ENCODE measurements at places on chromosomes 12 and 14.

DNA sequence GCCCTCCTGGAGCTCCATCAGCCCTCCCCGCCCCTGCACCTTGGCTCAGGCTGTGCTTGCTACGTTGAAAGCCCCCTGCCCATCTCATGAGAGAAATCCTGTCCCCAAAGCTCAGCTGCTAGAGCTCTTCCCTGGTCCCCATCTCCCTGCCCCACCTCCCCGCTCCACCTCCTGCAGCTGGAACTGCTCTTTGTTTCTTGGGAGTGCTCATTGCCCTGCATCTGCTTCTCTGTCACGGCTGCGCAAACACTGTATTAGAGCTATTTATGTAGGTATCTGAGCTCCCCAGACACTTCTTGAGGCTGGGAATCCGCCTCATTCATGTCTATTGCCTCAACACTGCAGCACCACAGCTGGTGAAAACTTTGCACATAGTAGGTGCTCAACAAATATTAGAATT lies 32.8 kb upstream of the PRIMA1 start:
- no peak for DNase-seq

- DNase-seq = peak; percentile 37
Measured at GRCh38 chr12:52873832-52874572, 25.2 kb upstream of the KRT78 start.

GRCh38 chr12:21340403-21340802 lies 5.7 kb upstream of the SLCO1A2 start:
- no peak for DNase-seq

DNA sequence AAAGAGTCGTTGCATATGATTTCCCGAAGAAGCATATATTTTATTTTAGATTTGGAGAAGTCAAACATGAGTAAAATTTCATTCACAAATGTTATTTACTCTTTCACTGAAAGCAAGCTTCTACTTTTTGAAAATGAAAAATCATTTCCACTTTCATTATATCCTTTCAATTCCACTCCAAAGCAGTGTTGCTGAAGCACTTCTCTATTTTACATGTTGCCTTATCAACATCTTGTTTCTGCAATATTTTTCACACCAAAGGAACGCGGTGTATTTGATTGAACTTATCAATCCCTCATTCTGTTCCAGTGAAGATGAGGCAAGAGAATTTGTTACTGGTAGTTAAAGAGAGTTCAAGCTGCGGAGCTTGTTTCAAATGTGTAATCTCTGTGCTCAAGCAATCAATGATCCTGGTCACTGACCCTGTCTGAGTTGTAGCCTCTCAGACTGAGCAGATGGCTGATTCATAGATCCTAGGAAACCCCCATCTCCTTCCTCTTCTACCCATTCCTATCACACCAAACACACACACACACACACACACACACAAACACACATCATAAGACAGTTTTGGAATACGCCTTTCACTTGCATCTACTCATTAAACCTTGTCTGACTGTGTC lies 236.2 kb upstream of the FLRT2 start:
- no peak for DNase-seq

DNA sequence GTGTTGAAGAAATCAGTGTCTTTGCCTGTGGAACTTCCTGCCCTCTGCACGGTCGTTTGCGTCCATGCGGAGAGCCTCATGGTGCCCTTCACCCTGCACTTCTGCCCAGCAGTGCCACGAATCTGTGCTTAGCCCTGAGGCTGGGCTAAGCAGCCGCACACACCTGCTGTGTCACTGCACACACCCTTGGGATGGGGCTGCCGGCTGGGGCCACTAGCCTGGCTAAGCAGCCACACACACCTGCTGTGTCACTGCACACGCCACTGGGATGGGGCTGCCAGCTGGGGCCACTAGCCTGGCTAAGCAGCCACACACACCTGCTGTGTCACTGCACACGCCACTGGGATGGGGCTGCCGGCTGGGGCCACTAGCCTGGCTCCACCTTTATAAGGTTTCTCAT lies 188.5 kb downstream of the KIF26A start:
- no peak for DNase-seq

DNA sequence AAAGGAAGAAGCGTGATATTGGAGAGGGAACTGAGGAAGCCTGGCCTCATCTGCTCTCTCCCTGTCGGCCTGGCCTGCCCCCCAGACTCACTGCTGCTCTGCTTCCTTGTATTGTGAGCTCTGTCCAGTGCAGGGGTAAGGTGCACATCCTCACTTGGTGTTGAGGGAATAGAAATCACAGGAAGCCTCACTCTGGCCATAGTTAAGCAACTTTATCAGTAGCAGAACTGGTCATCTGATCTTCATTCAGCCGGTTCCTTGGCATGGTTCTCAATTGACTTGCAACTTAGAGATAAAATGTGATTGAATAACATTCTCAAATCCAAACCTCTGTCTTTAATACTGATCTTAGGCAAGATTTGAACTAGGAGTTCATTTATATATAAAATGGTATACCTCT lies 11.5 kb upstream of the CCDC175 start:
- no peak for DNase-seq

- DNase-seq = no peak
Measured at GRCh38 chr14:26522967-26523366, 74.9 kb downstream of the NOVA1 start.

GRCh38 chr14:37600880-37601741 lies 5.7 kb downstream of the TTC6 start:
- DNase-seq = no peak

DNA sequence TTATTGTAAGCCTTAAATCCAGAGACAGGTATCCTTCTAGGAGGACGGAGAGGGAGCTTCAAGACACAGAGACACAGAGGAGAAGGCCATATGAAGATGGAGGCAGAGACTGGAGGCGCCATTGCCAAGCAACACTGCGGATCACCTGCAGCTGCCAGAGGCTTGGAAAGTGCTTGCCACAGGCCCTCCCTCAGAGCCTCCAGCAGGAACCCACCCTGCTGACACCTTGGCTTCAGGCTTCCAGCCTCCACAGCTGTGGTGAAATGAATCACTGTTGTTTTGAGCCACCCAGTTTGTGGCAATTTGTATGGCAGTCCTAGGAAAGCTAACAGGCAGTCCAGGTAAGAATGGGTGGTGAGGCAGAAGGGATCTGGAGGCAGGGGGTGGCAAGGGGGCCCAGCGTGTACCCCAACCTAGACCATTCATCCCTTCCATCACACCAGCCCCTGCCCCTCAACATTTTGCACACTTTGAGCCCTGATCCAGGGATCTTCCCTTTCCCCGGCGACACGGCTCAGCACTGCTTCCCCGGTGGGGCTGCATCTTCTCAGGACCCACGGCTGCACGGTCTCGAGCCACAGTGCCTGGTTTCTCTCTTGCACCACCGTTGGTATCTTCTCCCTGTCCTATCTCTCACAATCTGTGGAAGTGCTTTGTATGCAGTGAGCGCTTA lies 22.3 kb upstream of the BCDIN3D start:
- DNase-seq = no peak

GRCh38 chr12:10700581-10700980 lies 22.5 kb downstream of the YBX3 start:
- DNase-seq = no peak

- DNase-seq = no peak
Measured at GRCh38 chr14:90632451-90632850, 183.8 kb downstream of the TTC7B start.

- no peak for DNase-seq
Measured at GRCh38 chr14:86012461-86012860, 482.5 kb downstream of the FLRT2 start.

DNA sequence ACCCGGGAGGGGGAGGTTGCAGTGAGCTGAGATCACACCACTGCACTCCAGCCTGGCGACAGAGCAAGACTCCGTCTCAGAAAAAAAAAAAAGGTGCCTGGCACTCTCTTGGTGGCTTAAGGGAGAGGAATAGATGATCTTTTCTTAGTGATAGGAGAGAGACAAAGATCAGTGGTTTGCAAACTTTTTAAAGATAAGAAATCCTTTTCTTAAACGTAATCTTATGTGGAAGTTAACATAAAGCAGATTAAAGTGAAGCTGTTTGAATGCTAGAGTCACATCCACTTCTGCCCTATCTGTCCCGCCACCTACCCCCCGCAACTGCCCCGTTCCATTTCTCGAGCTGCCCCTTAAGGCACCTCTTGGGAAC lies 6.3 kb upstream of the NINJ2 start:
- DNase-seq = no peak

- no peak for DNase-seq
Measured at GRCh38 chr12:131917711-131918306, 11.3 kb upstream of the PUS1 start.

DNA sequence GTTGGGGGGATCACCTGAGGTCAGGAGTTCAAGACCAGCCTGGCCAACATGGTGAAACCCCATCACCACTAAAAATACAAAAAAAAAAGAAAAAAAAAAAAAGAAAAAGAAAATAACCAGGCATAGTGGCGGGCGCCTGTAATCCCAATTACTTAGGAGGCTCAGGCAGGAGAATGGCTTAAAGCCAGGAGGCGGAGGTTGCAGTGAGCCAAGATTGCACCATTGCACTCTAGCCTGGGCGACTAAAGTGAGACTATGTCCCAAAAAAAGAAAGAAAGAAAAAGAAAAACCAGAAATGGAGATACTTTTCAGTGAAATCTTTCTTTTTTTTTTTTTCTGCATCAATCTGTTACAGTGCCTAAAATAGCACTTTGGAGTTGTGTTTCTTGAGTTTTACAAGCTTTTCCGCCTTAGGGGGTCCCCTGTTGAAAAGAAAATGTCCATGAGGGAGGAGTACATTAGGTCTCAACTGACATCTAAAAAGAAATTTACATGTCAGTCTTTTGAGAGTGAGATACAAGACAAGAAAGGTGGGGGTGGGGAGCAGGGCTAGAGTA lies 82.9 kb upstream of the VASH1 start:
- DNase-seq = no peak

DNA sequence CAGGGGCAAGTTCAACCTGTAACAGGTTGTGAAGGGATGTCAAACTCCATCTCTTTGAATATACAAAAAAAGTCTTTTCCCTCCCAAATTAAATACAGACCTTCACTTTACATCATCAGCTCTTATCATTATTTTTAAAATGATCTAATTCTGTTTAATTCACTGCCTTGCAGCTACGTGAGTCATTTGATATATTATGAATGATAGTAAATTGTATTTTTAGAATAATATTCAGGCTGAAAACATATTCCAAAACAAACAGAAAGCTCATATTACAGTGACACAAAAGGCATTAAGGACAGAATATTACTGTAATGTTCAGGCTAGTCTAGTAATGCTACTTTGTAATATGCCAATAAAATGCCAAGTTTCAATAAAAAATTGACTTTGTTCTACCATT lies 53.3 kb downstream of the BCAT1 start:
- DNase-seq = no peak

DNA sequence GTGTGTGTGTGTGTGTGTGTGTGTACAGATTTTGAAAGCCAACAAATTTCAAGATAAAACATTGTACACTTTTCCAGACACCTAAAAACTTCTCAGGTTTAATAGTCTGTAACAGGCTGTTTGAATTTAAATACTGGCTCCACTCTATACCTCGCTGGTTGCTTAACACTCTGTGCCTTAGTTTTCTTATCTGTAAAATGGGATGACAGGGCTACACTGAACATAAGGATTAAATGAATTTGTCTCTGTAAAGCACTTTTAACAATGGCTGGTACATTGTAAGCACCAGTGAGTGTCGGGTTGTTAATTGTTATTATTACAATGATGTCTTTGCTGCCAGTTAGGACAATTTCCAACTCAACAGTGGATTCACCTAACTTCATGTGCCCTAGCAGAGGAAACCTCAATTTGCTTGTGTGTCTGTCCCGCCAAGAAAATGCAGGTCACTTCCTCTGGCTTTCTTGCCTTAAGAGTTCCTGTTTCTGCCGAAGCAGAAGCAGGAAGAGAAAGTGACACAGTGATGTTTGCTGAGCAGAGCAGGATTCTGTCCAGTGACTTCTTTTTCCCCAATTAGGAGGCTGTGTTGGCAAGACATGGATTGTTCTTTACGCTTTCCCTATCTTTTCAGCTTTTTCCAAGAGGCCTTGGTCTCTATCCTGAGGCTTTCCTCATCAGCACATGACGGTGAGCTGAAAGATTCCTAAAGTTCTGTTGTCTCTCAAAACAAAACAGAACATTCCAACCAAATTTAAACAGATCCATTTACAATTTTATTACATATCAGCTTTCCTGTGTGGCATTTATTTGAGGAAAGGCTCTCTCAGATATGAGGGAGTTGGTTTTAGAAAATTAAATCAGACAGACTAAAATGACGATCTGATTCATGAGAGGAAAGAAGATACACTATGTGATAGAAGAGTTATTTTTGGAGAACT lies 154.1 kb upstream of the ATP2B1 start:
- DNase-seq = no peak

- DNase-seq = no peak
Measured at GRCh38 chr12:3748620-3749019, 4.3 kb downstream of the CRACR2A start.

- no peak for DNase-seq
Measured at GRCh38 chr12:51322452-51322851, 1.5 kb downstream of the BIN2 start.

DNA sequence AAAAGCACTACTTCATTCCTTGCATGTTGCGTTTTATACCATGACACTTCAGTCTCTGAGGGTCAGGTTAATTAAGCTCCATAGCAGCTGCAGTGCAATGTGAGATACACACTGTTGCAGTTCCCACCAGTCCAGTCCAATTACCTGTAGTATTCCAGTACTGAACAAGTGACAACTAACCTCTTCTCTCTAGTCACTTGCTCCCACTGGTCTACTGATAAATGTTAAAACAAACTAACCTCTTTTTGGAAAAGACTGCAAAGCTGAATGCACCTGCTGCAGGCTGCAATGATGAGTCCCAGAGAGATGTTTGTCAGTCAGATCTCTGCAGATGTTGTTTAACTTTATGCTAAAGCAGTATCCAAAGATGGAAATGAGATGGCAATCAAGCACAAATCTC lies 7.9 kb downstream of the NOVA1 start:
- DNase-seq = no peak

DNA sequence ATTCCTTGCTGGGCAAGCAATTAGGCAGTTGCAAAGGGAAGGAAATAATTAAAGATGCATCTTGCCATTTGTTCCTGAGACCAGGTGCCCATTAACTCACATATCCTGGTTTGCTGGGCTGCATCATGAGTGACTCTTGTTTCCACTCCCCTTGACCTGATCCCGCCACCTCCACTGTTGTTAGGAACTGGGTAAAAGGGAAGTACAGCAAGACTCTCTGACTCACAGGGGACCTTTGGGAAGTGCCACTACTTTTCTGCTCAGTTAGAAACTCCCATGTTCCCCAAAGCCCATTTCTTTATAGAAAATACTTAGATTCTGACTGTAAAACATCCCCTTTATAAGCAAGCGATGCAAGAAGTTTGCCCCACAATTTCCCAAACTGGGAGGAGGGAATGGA lies 186.0 kb upstream of the BCL2L14 start:
- no peak for DNase-seq

DNA sequence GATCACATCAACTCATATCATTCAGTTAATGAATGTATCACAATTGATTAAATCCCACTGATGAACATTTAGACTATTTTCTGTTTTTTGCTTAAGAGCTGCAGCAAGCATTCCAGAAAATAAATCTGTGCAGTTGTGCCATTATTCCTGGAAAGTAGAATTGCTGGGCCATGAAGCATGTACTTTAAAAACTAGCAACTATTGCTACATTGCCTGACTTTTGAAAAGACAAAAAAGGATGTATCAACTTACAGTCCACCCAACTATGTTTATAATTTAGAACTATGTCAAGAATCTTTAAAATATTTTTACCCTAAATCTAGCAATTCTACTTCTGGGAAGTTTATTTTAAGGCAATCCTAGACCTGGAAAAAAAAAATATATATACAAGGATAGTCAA lies 33.4 kb upstream of the ERGIC2 start:
- no peak for DNase-seq

- no peak for DNase-seq
Measured at GRCh38 chr14:32938719-32939253, at the start of gene NPAS3. Gene NPAS3 (plus strand): TSS chr14:32938879.
